ENCODE measurements at places on chromosomes 12 and 14.

DNA sequence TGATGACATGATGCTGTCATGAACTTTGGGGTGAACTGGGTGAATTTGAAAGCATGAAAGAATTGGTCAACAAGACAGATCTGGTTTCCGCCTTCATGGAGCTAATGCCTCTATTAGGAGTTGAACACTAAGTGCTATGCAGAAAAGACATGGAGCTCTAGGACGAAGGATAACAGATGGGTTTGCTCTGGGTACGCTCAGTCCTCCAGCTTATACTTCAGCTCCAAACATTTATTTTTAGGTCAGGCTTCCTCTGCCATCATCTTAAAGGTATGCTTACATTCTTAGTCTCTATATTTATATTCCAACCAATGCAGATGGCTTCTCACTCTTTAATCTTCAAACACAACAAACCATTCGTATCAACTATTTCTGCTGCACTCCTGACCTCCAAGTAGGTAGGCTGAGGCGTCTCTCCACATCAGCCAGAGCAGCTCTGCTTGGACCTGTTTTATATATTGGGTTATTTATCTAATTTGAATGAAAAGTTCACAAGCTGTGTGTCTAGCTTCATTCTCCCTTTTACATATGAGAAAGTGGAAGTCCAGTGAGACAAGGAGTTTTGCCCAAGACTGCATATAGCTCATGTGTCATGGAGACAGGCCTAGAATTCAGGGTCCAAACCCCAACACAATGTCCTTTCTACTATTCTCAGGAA lies 226.3 kb downstream of the SPTSSA start:
- DNase-seq: no peak

DNA sequence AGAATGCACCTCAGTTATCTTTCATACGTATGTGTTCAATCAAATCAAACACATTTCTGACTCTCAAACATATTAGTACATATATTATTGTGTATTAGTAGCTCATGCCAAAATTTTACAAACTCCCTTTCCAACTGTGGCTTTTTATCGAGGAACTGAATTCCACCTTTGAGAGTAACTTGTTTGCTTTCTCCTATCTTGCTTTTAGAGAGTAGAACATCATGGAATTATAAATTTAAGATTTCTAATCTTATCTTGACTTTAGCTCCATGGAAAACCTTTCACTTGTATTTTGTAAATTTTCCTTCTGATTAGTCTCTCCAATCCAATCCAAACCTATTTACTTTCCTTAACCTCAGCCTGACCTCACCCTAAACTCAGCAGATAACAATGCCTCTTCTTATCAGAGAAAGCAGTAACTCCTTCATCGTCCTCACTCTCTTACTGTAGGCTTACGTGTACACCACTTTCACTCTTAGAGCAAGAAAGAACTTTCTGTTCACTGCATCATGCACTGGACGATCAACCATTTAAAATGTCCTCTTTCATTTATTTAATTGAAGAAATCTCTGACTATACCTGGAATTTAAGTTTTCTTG lies 164.5 kb downstream of the TMTC3 start:
- DNase-seq: no peak

DNA sequence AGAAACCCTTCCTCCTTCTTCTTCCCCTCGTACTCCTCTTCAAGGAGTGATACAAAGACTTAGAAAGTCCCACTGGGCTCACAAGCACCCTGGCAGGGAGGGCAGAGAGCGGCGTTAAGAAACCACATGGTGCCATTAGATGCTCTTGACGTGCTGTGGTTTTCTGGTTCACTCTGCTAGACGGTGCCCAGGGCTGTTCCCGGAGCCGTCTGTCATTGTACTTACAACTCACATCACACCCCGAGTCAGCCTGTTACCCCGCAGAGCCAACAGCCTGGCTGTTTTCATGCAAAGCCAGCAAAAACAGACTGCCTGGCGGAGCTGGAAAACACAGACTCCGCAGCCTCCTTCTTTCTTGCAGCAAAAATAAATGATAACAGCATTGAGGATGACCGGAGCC lies 232.6 kb upstream of the TBX3 start:
- DNase-seq: no peak

DNA sequence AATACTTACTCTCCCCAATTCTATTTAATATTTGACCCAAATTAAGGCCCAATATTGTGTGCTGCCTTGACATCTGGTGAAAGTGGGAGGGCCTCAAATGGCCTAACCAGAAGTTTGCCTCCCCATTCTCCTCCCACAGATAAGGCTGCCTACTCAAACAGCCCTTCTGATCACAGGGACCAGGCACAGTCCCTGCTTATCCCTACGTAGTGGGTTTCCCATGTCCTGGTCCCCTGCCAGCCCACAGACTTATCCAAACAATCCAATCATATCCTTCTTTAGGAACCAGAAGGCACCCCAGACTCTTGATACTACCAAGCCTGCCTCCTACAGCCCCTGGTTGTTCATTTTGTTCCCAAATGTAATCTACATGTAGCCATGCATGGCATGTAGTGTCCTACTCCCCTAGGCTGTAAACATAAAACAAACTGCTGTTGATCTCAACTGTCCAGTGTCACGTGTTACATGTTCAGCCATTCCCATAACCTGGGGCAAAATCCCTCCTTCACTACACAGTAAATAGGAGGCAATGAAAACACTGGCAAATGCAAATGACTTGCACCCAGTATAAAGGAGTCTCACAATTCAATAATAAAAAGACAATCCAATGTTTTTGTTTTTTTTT lies 49.3 kb downstream of the EEA1 start:
- DNase-seq: no peak

DNA sequence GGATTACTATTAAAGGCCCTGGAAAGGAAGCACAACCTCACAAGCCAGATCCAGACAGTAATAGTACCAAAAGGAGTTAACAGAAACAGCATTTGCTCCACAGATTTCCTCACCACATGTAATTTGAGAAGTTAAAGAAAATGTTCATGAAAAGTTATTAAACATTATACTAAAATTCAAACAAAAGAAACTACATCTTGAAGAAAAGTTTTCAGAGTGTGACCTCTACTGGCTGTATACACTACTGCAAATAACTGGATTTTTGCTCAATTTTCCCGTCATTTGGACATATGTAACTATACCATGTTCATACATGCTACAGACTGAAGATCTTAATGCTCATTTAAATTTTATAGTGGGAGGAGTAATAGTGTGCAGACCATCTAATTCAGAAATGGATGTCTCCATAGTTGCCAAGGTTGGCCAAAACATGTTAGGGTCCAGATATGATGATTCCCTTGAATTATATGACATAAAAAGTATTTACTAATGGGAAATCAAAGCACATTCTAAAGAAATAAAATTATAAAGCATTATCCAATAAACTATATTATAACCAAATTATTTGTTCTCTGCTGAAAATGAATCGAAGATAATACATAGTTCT lies 5.6 kb downstream of the KRR1 start:
- DNase-seq: no peak

DNA sequence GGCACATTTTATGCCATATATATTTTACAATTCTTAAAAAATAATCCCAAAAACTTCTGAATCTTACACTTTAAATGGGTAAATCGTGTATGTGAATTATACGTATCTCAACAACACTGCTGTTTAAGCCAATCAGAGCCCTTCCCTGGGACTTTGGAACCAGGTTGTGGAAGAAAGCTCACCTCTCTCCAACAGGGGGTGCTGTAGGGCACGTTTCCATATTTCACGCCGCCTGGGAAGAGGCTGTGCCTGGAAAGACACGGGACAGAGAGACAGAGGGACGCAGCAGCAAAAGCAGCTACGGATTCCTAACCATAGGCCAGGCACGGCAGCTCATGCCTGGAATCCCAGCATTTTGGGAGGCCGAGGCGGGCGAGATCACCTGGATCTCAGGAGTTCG lies 29.4 kb upstream of the FBRSL1 start:
- DNase-seq: no peak

GRCh38 chr12:105585107-105585506 lies 254.6 kb downstream of the C12orf75 start:
- DNase-seq: no peak

DNA sequence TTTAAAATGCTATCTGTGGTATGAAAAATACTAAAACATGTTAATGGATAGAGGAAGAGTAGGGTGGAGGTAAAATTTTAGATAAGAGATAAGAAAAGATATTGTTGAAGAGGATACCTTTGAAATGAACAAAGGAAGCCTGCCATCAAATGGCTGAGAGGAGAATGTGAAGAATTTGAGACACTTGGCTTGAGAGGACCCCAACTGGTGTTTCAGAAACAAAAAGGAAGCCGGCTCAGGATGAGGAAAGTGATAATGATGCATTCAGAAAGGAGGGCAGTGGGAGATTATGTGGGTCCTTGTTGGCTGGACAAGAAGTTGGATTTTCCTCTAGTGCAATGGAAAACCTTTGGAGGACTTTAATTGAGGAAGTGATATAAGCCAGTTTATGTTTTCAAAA lies 264.4 kb downstream of the DUSP6 start:
- no peak for DNase-seq

DNA sequence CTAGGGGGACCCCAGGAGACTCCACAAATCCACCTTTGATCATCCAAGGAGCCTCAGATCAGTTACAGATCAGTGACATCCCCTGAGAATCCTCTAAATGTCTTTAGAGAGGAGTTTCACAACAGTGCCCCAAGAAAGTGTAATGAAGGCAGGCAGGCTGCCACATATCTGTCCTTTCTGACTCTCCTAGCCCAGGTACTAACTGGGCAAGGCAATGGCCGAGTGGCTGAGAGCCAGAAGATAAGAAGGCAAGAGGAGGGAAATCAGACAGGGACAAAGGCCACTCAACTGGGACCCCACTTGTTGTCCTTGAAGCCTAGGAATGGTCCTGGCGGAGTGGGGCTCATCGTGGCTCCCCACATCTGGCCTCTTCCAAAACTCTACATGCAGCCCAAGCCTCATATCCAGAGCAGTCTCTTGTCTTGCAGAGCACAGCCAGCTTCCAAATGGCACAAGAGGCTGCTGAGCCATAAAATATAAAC lies 11.6 kb downstream of the ACTN1 start:
- DNase-seq: no peak

DNA sequence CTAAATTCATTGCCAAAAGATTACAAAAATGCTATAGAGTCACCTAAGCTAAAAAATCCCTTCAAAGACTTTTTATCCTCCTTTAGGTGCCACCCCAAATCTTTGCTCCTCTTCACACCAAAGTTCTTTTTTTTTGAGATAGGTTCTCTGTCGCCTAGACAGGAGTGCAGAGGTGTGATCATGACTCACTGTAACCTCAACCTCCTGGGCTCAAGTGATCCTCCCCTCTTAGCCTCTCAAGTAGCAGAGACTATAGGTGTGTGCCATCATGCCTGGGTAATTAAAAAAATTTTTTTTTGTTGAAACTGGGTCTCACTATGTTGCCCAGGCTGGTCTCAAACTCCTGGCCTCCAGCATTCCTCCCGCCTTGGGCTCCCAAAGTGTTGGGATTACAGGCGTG lies 47.9 kb downstream of the WDHD1 start:
- DNase-seq: no peak

- no peak for DNase-seq
Measured at GRCh38 chr12:106673141-106673540, 90.3 kb downstream of the RFX4 start.

DNA sequence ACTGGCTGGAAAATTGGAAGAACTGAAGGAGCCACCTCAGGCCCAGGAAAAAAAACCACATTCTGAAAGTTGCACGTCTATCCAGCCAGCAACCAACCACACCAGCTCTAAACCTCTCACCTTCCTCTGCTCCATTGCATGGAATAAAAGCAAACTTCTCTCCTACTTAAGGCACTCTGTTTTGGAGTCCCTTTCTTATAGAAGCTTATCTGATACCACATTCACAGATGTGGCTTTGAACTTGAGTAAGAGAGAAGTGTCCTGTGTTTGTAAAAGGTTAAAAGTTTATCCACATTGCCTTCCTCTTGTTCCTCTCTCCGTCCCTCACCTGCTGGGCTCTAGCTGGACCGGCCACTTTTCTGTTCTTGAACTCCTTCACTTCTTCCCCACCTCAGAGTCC lies 99.6 kb upstream of the PLXNC1 start:
- no peak for DNase-seq

DNA sequence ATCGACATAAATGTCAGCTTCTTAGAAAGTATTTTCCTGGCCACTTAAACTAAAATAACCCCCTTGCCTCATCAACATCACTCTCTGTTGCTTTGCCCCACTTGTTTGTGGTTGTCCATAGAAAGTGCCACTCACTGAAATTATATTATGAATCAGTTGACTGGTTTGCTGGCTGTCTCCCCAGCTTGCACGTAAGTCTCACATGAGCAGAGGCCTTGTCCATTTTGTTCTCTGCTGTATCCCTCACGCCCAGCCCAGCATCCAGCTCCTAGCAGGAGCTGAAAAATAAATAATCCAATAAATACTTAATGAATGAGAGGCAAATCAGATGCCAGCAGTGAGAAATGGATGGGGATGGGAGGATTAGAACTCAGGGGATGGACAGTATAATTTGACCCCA lies 159.3 kb downstream of the KSR2 start:
- DNase-seq: no peak

DNA sequence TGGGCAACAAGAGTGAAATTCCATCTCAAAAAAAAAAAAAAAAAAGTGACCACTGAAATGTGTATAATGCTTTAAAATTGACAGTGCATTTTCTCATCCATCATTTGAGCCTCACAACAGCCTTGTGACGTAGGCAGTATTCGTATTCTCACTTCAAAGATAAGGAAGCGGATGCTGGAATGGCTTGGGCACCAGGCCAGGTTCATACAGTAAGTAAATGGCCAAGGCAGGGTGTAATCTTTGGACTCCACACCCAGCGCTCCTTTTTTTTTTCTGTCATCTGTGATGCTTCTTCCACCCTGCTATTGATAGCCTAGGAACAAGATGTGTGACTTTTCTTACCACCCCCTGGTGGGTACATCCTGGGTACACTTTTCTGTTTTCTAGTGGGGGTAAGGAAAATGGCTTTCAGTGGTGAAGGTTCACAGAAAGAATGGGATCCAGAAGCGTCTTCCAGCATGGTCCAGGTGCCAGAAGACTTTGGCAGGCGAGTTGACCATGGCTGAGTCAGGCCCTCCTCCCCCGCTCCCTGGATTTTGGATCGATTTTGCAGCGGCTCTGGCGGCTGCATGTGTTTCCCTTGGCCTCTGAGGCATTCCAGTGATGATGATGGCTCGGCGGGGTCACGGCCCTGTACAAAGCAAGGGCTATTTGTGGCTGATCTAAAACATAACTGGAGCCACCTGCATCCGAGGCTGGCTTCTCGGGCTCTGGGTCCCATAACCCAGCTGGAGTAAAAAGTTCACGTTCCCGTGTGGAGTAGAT lies 110.6 kb downstream of the CACNA1C start:
- DNase-seq: no peak

DNA sequence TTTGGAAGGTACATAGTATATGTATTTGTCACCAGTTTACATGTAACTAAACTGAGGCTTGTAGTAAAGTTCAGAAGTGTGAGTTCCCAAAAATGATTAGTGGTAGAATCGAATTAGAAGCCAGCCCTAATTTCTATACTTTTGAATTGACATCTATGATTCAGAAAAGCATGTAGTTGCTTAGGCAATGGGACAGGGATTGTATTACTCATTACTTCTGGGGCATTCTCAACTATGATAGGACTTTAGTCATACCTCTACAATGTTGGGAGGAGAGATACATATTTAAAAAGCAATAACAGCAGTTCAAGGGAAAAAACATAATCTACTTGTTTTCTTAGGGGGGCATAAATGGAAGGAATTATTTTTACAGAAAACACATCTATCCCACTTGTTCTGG lies 277.9 kb upstream of the E2F7 start:
- no peak for DNase-seq
